Left lobe of liver (tissue), 2 donors: ENCODE measurements at places on chromosomes 11 and 22.

DNA sequence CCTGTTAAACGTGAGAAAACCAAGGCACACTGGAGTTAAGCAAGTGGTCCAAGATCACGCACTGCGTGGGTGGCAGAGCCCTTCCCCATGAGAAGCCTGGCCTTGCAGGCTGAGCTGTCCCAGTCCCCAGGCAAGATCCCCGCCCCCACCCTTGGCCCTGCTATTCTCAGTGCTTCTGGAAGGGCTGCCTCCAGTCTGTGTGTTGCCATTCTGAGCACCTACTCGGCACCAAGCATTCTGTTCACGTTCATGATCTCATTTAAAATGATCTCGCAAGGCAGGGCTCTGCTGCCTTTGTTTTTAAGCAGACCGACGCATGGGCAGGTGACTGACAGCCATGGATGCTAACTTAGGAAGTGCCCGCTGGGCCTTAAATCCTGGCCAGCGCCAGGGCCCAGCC is 62.8 kb downstream of the PHF21B start:
- DNase-seq: no peak

DNA sequence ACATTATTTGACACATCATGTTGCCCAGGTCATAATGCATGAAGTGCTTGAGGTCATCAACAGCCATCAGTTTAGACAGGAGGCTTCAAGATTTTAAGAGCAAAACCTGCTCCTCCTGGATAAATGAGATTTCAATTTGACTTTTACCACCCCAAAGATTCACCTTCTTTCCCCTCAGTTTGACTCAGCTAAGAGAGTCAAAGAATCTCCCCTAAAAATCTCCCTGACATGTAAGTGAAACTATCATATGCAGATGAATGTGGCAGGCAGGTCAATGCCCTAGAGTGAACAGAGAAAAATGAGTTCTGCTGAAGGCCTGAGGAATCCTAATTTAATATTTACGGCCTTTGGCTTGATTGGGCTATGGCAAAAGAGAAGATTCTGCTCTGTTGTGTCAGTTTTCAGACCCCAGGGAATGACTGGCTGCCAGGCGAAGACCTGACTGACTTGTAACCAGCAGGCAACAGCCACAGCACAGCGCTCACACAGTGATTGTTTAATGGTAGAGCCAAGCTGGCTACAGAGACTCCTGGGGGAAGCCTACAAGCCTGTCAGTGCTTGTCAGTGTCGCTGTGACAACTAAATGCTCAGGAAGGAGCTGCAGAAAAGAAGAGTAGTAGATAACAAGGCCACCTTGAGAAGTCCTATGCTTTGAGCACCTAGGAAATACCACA is 491.2 kb upstream of the LRRC4C start:
- DNase-seq: no peak

DNA sequence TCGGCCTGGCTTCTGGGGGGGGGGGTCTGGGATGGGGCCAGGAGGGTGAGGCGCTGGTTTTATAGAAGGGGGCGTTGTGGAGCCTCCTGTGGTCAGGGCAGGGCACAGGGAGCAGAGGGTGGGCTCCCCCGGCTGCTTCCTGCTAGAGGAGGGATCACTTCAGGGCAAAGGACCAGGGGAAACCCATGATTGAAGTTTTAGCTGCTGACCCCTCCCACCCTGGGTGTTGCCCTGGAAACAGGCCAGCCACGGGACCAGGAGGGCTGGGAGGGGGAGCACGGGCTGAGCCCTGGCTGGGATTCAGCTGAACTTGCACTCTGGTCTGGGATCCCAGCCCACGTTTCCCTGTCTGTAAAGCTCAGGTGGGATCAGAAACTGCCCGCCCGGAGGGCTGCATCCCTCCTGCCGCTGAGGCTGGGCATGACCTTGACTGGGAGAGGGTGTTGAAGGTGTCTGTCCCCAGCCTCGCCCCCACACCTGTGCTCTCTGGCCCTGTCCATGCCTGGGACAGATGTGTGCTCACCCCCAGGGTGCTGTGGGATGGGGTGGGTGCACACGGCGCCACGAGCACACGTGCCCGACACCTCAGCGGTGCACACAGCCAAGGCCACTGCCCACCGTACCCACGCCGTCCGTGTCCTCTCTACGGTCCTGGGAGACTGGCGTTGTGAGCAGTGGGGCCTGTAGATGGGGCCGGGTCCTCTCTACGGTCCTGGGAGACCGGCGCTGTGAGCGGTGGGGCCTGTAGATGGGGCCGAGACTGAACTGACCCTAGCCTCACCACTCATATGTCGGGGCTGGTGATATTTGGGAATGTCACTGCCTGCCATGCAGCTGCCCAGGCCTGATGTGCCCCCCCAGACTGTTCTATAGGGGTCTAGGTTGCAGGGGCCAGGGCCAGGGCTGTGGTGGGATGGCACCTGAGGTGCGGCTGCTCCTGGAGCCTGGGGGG is 2.3 kb downstream of the TSPAN4 start:
- DNase-seq: peak; percentile 86

- DNase-seq: no peak
Measured at GRCh38 chr11:117876059-117876340, 458 bp downstream of the FXYD6 start.

- peak; percentile 45 for DNase-seq
Measured at GRCh38 chr11:65211293-65212105, 29.8 kb downstream of the CAPN1 start.

DNA sequence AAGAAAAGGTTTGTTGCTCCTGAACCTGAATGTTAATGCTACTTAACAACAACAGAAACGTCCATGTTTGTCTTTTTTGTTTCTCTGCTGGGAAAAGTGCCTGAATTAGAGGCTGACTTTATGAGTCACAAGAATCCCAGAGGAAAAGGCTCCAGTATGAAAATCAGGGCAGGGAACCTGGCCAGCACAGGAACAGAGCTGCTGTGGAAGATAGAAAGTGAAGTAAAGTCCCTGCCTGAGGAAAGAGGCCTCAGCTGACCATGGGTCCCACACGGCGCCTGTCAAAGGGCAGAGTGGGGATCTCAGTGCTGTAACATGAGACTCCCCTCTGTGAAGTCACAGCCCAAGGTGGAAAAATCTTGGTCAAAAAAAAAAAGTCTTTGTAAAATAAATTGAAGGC is 632.3 kb upstream of the CCDC90B start:
- no peak for DNase-seq

DNA sequence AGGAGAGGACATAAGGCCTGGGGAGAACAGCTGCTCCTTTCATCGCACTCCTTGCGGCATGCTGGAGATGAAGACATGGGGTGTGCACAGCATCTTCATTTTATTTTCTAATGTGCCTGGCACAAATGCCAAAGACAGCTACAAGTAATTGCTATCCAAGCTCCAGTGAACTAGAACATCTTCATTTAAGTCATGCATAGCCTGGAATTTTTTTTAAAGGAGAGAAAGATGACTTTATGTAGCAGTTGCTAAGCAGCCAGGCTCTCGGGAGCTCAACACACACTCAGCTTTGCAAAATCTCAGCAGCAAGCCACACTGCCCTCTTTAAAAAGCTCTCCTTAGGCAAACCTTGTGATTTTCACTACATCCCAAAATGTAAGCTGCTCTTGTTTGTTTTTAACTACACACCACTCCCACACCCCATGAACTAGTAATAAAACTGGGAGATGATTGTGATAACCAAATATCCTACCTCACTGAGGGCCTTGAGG is 164.5 kb upstream of the POU2AF2 start:
- DNase-seq: no peak

- DNase-seq: no peak
Measured at GRCh38 chr11:104625246-104625645, 273.0 kb downstream of the CASP12 start.

DNA sequence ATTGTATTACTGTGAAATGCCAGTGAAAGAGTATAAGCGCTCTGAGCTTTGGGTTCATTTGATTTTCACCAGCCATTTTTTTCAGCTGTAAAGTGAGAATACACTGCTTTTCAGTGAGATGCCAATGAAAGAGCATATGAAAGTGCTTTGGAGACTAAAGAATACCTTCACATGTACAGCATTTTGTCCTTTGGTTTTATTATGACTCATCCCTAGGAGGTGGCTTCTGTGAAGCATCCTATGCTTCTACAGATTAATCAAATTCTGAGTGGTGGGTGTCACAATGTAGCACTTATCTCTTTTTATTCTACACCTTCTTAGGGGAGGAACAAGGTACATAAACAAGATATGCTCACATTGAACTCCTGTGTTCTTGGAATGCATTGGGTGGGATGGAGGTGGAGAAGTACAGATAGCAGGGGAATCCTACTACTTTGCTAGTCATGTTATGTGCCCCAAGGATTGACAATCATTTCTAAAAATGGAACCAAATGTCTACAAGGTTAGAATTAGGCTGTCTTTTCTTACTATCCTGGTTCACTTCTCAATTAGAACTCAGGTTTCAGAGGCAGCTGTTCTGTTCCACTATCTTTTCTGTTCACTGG is 18.7 kb downstream of the TRIM44 start:
- no peak for DNase-seq

DNA sequence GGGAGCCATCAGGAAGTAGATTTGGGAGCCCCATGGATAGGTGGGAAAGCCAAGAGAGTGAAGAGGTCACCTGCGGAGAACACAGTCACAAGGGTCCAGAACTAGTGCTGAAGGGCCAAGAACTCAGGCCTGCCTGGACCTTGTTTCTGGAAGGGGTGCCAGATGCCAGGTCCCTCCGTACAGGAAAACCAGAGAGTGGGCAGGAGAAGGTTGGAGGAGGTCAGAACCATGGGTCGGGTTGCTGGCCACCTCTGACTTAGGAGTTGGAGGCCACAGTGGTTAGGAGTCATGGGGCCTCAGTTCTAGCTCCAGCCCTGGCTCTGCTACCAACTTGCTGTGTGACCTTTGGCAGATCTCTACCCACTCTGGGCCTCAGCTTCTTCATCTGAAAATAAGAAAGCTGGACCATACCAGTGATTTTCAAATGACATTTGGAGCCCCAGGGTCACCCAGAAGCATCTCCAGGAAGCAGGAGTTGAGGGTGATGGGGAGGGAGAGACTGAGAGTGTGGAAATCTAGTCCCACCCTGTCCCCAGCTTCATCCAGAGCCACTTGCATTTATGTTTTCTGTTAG is 20.8 kb upstream of the TUB start:
- DNase-seq: no peak

GRCh38 chr22:27242917-27243589 is 558.5 kb downstream of the MN1 start:
- no peak for DNase-seq

DNA sequence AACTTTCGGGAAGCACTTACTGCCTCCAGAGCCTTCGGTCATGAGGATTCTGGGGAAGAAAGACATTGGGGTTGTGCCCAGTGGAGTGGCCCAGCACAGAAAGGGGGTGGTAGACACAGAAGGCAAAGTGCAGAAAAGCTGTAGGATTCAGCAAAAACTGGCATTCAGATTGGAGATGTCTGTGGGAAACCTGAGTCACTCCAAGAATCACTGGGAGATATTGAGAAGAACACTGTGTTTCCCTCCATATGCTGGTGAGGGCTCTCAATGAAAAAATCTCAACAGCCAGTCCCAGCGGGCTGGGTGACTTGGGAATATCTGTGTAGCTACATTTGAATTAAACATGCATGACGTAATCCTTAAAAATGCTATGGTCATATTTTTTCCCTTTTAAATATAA is 61.2 kb upstream of the RCN1 start:
- DNase-seq: no peak

DNA sequence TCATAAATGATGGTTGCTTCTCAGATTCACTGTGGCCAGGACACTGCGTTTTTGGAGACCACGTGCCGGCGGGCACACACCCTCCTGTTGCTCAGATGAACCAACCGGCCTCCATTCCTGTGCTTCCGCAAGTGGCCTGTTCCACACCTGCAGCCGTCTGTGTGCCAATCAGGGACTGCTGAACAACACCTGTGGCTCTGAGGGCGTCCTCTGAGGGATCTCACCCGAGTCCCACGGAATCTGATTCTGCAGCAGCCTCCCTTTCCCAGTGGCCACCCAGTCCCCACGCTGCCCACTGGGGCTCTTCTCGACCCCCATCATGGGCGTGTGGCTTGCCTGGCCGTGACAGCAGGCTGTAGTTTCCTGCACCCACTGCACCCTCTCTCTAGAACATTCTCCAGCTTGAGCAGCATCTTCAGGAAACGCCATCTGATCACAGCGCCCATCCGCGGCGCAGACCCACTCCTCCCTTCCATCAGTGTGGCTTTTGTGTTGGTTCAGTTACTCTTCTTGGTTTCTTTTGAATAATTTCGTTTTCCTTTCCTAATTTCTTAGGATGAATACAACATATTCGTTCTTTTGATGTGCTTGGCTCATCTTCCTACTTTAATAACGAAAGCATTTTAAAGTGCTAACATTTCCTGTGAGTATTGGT is 100.3 kb upstream of the SLC22A12 start:
- peak; percentile 22 for DNase-seq

GRCh38 chr22:42976217-42976933 is 38.6 kb downstream of the PACSIN2 start:
- no peak for DNase-seq

DNA sequence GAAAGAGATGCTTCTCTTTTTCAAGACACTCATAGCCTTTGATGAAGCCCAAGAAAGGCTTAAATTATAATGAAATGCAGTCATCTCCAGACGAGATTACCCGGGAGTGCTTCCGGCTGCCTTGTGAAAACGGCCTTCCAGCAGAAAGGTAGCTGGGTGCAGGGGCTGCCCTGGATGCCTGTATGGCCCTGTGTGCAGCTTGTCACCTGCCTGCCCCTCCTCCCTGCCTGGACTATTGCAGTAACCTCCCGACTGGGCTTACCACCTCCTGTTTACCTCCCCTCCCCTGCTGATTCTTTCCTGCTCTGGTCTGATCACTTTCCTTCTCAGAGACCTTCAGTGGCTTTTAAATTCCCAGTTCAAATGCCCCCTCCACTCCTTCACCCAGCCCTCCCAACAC is 126.4 kb upstream of the SYT13 start:
- no peak for DNase-seq

DNA sequence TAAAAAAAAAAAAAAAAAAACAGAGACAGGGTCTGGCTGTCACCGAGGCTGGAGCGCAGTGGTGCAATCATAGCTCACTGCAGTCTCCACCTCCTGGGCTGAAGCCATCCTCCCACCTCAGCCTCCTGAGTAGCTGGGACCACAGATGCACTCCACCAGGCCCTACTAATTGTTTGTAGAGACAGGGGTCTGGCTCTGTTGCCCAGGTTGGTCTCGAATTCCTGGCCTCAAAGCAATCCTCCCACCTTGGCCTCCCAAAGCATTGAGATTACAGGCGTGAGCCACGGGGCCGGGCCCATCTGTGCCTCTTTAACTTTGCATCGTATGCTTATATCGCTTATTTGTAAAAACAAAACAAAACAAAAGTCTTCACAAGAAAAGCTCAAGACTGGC is 3.1 kb downstream of the CPT1A start:
- no peak for DNase-seq
